Smooth muscle cell of bladder (primary cell): ENCODE measurements at places on chromosomes 1 and 21. TPM values are rescaled to one million over a fixed set of nuclear protein-coding genes. Genes with fewer than 3 reads are reported as not detected.

Gene CELA2B
- total RNA-seq, result 0.18 and 0.28 TPM in 2 replicates

Gene KCNE2
- not detected in 2 replicates for total RNA-seq

Gene CELA3A
- not detected in 2 replicates for total RNA-seq

Gene SDE2
- total RNA-seq, result 23.0 and 24.2 TPM in 2 replicates

Gene PCSK9
- total RNA-seq, result 13.7 and 14.6 TPM in 2 replicates

Gene CD84
- not detected in 2 replicates for total RNA-seq

Gene ACTL8
- total RNA-seq, result under 0.01 and 0.09 TPM in 2 replicates

Gene COL24A1
- total RNA-seq, result 0.43 and 0.65 TPM in 2 replicates

Gene OLFML3
- 140 and 191 TPM in 2 replicates for total RNA-seq

Gene PHACTR4
- total RNA-seq, result 3.1 and 3.7 TPM in 2 replicates

Gene CELA2A
- total RNA-seq, result 0.14 and 0.37 TPM in 2 replicates

Gene COL11A1
- total RNA-seq, result 17.2 and 24.0 TPM in 2 replicates

Gene CADM3
- under 0.01 and 0.09 TPM in 2 replicates for total RNA-seq

Gene ATF3
- 1.4 and 2.8 TPM in 2 replicates for total RNA-seq

Gene S100A12
- not detected in 2 replicates for total RNA-seq

Gene ADGRL4
- total RNA-seq, result 4.3 and 9.5 TPM in 2 replicates

Gene SLC25A33
- total RNA-seq, result 4.0 and 4.3 TPM in 2 replicates

Gene PLPPR5
- total RNA-seq, result under 0.01 TPM in 1 of 2 replicates, not detected in the other

Gene ASTN1
- total RNA-seq, result under 0.01 TPM in 1 of 2 replicates, not detected in the other

Gene MAEL
- under 0.01 TPM in 1 of 2 replicates, not detected in the other for total RNA-seq

Gene CFAP107
- not detected in 2 replicates for total RNA-seq

Gene MMP23B
- total RNA-seq, result 4.6 and 9.8 TPM in 2 replicates

Gene IL19
- total RNA-seq, result 0.28 TPM in 1 of 2 replicates, not detected in the other
